Stimulated activated CD4-positive, alpha-beta T cell treated with anti-CD3 and anti-CD28 coated beads, Interleukin-2, amount 100 ng/mL, for 48 hours (primary cell): ENCODE measurements at places on chromosomes 5 and 9.

- DNase-seq: no peak
Observed at GRCh38 chr9:99401680-99402504, 179.8 kb downstream of the SEC61B start.

- DNase-seq: no peak
Observed at GRCh38 chr5:16489322-16489791, 23.8 kb upstream of the ZNF622 start.

DNA sequence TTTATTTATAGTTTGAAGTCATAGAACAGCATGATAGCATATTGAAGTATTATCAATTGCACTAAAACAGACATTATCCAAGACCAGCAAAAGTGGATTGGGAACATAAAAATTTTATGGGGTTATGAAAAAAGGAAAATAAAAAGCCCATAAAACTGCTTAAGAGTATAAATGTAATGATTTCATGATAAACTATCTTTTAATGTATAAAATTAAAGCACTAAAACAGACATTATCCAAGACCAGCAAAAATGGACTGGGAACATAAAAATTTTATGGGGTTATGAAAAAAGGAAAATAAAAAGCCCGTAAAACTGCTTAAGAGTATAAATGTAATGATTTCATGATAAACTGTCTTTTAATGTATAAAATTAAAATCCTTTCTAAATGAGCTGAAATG is 119.0 kb upstream of the DAPK1 start:
- no peak for DNase-seq

DNA sequence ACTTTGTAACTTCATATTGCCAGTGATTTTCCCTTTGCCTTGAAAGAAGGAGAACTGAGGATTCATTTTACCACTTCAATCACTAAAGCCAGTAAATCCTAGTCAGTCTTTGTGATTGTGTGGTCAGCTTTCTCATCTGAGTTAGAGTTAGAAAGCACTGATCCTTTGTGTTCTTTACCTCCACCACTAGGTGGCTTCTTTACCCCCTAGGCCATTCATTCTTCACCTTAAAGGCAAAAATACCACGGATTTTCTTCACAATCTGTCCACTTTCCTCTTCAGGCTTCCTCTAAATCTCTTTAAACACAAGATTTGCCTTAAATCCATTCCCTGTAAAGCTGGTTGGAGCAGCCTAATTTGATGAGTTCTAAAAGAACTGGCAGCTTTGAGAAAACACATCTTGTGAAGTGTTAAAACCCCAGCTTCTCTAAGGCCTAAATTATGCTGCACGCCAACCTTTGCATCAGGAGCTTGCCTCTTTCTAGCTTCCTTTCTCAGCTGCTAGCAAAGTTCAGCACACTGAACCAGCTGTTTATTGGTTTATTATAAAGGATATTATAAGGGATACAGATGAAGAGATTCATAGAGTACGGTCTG is 20.4 kb downstream of the BDP1 start:
- DNase-seq: no peak
